Glomerular endothelial cell (primary cell): ENCODE measurements at places on chromosomes 1 and 21. TPM values are rescaled to one million over a fixed set of nuclear protein-coding genes. Genes with fewer than 3 reads are reported as not detected.

TPTE gene
- not detected in 2 replicates for total RNA-seq

C1orf198 gene
- total RNA-seq: 34.1 and 83.2 TPM in 2 replicates

PAQR7 gene
- total RNA-seq: 7.5 and 8.1 TPM in 2 replicates

AURKAIP1 gene
- 145 and 181 TPM in 2 replicates for total RNA-seq

FAM78B gene
- not detected in 2 replicates for total RNA-seq

ZNF695 gene
- total RNA-seq: 0.87 and 2.3 TPM in 2 replicates

CAPN9 gene
- total RNA-seq: not detected in 2 replicates

TTLL7 gene
- total RNA-seq: 3.8 and 6.1 TPM in 2 replicates

IQCC gene
- total RNA-seq: 0.97 and 3.4 TPM in 2 replicates

TMIGD3 gene
- total RNA-seq: not detected in 2 replicates

FMO3 gene
- total RNA-seq: not detected in 2 replicates

GALE gene
- 60.6 and 82.0 TPM in 2 replicates for total RNA-seq

HSPA6 gene
- 0.06 TPM in 1 of 2 replicates, not detected in the other for total RNA-seq

UBL4B gene
- total RNA-seq: not detected in 2 replicates

AZIN2 gene
- total RNA-seq: 4.7 and 5.1 TPM in 2 replicates

GPR37L1 gene
- 0.06 TPM in 1 of 2 replicates, not detected in the other for total RNA-seq

AJAP1 gene
- 0.06 and 1.5 TPM in 2 replicates for total RNA-seq

FCRL2 gene
- not detected in 2 replicates for total RNA-seq

GJB3 gene
- total RNA-seq: 0.35 and 0.87 TPM in 2 replicates

DPT gene
- not detected in 2 replicates for total RNA-seq

OR2T3 gene
- total RNA-seq: not detected in 2 replicates

REN gene
- total RNA-seq: 0.10 and 0.29 TPM in 2 replicates

GORAB gene
- total RNA-seq: 5.0 and 9.7 TPM in 2 replicates

LCE5A gene
- total RNA-seq: not detected in 2 replicates

UBXN10 gene
- total RNA-seq: 0.06 and 0.24 TPM in 2 replicates

OR2T35 gene
- total RNA-seq: not detected in 2 replicates

PHC2 gene
- total RNA-seq: 144 and 162 TPM in 2 replicates

PATJ gene
- 5.0 and 9.8 TPM in 2 replicates for total RNA-seq

DDX20 gene
- 19.9 and 23.1 TPM in 2 replicates for total RNA-seq
